Muscle of leg (tissue), 16 donors: ENCODE measurements at places on chromosomes 12 and 14. TPM values are rescaled to one million over a fixed set of nuclear protein-coding genes. Genes with fewer than 3 reads are reported as not detected.

GRCh38 chr12:21972055-21972454 is 30.8 kb upstream of the ABCC9 start:
- no peak for DNase-seq

- no peak for DNase-seq
These were observed 61.2 kb downstream of the FBXL14 start for GRCh38 chr12:1533205-1533601.

GRCh38 chr12:95998611-95999286 is 2.6 kb upstream of the HAL start:
- peak; percentile 62 for DNase-seq

DNA sequence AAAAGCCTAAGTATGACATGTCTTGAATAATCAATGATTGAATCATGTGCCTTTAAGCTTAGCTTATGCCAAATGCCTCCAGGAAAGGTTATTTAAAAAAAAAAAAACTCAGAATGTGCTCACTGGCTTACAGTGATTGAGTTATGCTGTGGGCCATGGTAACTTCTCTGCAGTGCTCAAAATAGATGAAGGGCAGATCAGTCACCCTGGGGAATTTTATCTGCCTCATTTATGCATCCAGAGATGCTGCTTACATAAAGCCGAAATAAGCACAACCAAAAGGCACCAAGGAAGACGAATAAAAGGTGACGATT is 118.7 kb upstream of the MDM1 start:
- DNase-seq: no peak

GRCh38 chr12:100656856-100657255 is 83.4 kb downstream of the GAS2L3 start:
- peak; percentile 7 for DNase-seq

GRCh38 chr12:22882559-22882958 is 257.6 kb downstream of the ETNK1 start:
- DNase-seq: no peak

- no peak for DNase-seq
These were observed 41.6 kb downstream of the RCOR1 start for GRCh38 chr14:102633906-102634595.

The NFE2 gene
- polyA plus RNA-seq: 1.1 TPM

The BCL2L2 gene
- 30.3 TPM for polyA plus RNA-seq

The MYF6 gene
- 68.5 TPM for polyA plus RNA-seq
